ENCODE measurements at places on chromosomes 5 and 9. TPM values are rescaled to one million over a fixed set of nuclear protein-coding genes. Genes with fewer than 3 reads are reported as not detected.

Gene FAM151B
- total RNA-seq = 3.2 TPM

Gene ZDHHC11
- total RNA-seq = 8.0 TPM

DNA sequence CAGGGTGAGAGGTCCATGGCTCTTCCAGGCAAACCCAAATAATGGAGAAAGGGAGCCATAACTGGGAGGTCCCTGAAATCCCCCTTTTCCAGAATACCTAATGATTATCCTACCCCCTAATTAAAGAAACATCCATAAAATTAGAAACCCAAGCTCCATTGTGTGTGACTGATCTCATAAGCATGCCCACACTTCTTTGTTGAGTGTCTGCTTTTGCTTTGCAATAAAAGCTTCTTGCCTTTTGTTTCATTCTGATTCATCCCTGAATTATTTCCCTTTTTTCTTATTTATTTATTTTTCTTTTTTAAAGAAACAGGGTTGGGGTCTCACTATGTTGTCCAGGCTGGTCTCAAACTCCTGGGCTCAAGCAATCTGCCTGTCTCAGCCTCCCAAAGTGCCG is 33.1 kb downstream of the BTF3 start:
- no peak for DNase-seq

DNA sequence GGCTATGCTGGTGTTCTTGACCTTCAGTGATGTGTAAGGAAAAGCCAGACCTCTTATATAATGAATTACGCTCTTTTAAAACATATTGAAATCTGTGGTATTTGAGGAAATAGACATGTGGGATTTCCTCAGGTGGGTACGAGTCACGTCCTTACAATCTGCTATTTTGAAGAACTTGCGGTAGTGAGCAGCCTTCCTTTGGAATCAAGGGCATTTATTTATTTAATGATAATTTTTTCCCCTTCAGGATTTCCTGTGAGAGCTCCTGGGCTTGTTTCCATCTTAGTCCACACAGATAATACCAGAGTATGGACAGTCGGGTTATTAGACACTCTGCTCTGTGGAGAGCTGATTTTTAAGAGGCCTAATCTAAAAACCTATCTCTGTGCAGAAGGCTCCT is 167.9 kb downstream of the ARHGEF28 start:
- no peak for DNase-seq

DNA sequence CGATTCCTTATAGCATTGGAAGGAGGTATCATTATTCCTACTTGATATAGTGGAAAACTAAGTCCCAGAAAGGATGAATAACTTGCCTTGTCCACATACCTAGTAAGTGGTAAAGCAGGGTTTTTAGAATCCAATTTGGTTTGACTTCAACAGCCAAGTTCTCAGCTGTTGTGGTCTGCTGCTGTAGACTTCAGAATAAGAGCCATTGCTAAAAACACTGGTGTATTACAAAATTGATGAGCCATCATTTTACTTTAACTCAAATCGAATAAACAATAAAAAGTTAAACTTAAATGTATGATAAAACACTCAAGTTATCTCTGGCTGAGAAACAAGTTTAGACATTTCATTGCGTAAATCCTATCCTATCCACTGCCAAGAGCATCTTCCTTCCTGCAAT is 610.8 kb downstream of the TLE1 start:
- no peak for DNase-seq

Measured in ovary (tissue), 10 donors.